Tongue (tissue), 3 donors: ENCODE measurements at places on chromosomes 7 and 10. TPM values are rescaled to one million over a fixed set of nuclear protein-coding genes. Genes with fewer than 3 reads are reported as not detected.

The EGR2 gene
- 1.6 TPM for total RNA-seq

The CCDC201 gene
- total RNA-seq = not detected

The IL6 gene
- not detected for total RNA-seq

The VGF gene
- not detected for total RNA-seq

The MBL2 gene
- not detected for total RNA-seq

The WNT16 gene
- 2.8 TPM for total RNA-seq

- DNase-seq = no peak
Measured at GRCh38 chr7:141710301-141710700, 2.1 kb downstream of the WEE2 start.

DNA sequence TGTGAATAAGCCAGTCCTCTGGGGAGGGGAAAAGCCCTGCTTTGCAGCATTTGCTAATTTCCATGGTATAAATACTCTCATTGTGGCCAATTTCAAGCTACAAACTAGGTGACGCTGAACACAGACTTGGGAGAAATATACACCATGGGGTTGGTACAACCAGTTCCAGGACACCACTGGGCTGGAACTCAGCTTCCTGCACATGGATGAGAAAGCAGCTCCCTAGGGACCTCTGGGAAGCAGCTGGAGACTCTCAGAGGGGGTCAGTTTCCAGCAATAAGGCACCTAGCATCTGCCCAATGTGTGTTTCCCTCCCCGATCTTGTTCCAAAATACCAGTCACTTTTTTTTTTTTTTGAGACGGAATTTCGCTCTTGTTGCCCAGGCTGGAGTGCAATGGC, 56.8 kb upstream of the WDR11 start:
- DNase-seq = no peak

- DNase-seq = peak; percentile 61
Measured at GRCh38 chr7:42241424-42241823, 4.4 kb upstream of the GLI3 start.

DNA sequence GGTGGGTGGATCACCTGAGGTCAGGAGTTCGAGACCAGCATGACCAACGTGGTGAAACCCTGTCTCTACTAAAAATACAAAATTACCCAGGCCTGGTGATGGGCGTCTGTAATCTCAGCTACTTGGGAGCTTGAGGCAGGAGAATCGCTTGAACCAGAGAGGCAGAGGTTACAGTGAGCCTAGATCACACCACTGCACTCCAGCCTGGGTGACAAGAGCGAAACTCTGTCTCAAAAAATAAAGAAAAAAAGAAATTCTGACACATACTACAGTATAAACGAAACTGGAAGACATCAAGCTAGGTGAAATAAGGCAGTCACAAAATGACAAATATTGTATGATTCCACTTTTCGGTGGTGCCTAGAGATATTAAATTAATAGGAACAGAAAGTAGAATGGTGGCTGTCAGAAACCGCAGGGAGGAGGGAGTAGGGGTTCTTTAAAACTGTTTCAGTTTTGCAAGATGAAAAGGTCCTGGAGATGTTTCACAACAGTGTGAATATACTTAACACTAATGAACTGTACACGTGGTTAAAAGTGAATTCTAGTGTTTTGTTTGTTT, 23.2 kb downstream of the PILRA start:
- no peak for DNase-seq

- DNase-seq = peak; percentile 11
Measured at GRCh38 chr10:62992145-62992721, 140.9 kb upstream of the NRBF2 start.

DNA sequence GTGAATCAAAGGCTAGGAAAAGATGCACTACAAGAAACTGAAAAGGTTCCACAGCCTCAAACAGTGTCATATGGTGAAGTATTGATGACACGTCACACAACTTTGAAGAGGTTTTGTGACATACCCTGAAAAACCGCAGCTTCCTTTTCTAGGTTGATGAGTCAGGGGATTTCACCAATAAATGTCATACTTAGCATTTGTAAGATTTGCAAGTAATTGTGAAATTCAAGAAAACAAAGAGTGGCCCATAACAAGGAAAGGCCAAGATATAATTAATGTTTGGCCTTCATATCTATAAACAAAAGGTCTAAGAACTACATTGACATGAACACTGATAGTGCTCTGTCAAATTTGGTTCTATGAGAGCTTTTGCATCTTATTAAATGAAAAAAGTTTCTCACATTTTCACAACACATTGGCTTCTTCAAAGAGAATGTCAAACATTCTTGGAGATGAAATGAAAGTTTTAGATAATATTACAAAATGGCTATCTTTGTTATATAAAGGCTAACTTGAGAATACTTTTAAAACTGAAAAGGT, 62.0 kb upstream of the NAMPT start:
- DNase-seq = no peak

DNA sequence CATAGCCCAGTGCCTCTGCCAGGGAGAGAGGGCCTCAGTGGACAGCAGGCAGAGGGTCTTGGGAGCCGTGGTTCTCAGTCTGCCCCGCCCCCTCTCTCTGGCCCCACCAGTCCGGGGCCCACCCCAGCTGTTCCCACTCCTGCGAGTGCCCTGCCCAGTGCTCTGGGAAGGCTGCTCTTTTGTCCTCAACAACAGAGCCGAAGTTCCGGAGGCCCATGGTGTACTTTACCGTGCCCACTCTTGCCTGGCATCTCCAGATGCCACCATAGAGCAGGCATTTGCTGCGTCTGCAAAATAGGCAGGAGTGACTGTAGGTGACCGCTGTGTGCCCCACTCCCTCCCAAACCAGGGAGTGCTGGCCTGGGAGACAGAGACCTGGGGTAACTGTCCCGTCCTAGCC, 29.3 kb upstream of the PCBD1 start:
- DNase-seq = no peak

DNA sequence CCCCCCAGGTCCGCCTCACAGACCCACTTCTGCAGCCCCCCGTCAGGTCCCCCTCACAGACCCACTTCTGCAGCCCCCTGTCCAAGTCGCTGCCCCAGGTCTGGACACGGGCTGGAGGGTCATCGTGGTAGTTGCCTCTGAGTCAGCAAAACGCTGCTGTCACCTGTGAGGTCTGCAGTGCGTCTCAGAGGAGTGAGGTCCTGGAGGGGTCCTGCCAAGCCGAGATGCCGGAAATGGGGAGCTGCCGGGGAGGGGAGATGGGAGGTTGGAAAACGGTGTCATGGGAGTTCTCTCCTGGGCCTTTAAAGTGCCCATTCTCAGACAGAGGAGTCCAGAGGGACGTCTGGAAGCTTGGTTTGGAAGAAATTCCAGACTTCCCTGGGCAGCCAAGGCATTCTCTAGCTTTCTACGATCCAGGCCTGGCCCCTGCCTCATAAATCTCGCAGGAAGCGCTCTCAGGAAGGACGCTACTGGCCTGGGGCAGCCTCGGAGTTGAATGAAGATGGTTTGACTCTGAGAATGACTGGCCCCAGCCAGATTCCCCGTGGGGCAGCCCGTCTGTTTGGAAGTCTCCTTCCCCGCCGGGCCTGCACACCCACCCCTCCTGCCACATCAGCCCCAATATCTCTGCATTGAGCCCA, 38.7 kb downstream of the CALML3 start:
- DNase-seq = no peak

DNA sequence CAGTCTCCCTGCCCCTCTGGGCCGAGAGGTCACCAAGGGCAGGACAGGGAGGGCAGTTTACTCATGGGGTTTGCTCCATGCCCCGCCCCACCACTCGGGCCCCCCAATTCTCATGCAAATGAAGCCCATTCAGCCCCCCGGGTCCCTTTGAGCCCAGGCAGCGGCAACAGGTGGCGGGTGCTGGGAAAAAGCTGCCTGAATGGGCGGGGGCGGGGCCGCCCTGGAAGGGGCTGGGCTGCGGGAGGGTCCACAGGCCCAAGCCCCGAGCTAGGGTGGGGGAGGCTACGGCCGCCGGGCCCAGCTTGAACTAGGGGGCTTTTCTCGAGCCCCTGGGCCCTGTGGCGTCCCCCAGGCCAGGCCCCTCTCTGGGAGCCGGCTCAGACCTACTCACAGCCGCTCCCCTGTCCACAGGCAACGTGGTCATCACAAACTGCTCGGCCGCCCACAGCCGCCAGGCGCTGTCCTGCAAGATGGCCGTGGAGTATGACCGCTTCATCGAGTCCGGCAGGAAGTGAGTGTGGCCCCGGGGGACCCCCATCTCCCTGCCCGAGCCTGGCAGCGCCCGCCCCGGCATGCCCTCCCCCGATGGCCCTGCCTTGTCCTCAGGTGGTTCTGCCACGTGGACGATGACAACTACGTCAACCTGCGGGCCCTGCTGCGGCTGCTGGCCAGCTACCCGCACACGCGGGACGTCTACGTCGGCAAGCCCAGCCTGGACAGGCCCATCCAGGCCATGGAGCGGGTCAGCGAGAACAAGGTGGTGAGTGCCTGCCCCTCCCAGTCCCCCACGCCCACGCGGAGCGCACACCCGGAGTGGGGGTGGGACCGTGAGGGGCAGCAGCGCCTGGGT, 5.5 kb downstream of the LFNG start:
- DNase-seq = peak; percentile 67

- DNase-seq = no peak
Measured at GRCh38 chr7:139131601-139132041, 22.1 kb upstream of the ZC3HAV1 start.
